Fibroblast of villous mesenchyme (primary cell): ENCODE measurements at places on chromosomes 13 and 19.
A peak's percentile ranks its signal among the peaks of the same experiment; 100 is the strongest.

- no peak for DNase-seq
Measured at GRCh38 chr13:112741835-112742570, 52.2 kb downstream of the ATP11A start.

- DNase-seq: no peak
Measured at GRCh38 chr13:44012910-44013757, 133.4 kb downstream of the LACC1 start.

DNA sequence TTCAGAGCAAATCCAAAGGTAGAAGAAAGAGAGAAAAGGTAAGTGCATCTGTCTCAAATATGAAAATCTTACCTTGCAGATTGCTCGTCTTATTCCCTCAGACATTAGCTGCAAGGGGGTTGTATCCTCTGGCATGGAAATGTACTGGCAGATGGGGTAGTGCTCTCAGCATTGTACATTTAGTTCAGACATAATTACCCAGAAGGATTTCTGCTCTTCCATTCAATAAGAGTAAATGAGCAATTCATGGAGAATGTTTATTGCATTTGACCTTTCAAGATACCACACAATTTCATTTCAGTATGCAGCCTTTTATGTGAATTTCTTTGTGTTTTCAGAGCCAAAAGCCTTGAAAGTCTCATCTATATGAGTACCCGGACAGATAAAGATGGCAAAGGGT lies 63.8 kb downstream of the SCEL start:
- DNase-seq: no peak

- peak; percentile 5 for DNase-seq
Measured at GRCh38 chr13:33872005-33872351, 54.0 kb downstream of the RFC3 start.

- peak; percentile 37 for DNase-seq
Measured at GRCh38 chr13:48656608-48657007, 2.9 kb downstream of the CYSLTR2 start.

DNA sequence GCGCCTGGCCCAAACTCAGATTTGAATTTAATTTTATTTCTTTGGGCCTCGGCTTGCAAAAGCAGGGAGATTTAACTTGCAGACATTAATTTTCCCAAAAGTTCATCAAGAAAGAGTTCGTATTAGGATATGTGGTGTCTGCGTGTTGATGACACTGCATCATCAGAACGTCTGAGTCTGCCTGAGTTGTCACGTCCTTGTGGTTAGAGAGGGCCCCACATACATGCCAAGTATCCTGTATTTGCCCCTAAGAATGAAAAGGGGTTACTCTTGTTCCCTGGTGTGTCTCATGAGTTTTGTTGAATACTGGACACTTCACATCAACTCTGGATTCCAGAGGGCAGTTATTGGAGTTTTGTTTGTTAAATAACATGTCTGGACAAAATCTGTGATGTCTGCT lies 5.6 kb upstream of the TEX29 start:
- peak; percentile 10 for DNase-seq

DNA sequence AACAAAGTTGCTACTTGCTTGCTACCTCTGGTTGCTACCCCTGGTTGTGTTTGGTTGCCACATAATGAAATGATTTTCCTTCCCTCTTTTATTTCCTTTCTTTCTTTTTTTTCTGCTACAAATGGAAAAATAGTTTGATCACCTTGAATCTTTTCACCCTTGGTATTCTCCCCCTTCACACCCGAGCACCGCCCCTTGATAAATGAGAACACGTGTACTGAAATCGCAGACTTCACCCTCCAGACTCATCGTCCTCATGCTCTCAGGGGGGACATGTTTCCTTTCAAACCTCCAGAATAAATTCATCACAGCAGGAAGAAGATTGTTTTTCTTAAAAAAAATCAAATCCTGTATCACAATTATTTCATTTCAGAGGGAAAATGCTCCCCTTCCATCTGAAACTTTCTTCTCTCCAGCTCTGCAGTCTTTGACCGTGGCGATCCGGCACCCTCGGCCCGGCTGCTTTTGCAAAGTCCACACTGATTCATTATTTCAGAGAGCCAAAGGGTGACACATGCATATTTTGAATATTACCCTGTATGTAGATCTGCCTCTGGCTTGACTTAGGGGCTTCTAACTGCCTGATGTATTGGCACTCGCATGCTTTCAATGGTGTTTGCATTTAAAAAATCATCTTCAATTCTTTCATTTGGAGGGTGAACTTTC lies 222.6 kb upstream of the MAB21L1 start:
- no peak for DNase-seq

- DNase-seq: no peak
Measured at GRCh38 chr13:27782151-27782550, 10.1 kb upstream of the GSX1 start.

- no peak for DNase-seq
Measured at GRCh38 chr13:46609726-46610125, 56.8 kb downstream of the LRCH1 start.

- no peak for DNase-seq
Measured at GRCh38 chr13:36432106-36432544, at the start of gene CCNA1. Gene CCNA1, plus strand, starts transcription at chr13:36432495. Its CDS starts 562 bp downstream, at chr13:36433057.

DNA sequence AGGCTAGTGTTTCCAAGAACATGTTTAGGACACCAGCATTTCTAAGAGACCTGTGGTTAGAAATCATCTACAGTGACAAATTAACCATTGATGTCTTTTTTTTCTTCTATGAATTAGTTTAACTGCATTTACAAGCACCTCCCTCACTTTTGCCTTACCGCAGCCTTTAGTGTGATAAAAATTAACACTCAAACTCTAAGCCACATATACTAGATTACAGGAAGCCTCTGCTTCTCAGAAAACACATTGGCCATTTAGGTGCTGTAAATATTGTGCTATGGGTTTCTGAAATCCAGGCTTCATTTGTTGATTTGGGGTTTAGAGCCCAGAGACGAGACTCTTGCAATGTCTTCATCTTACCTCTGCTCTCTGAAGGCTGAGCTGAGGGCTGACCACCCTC lies 34.6 kb upstream of the OLFM4 start:
- DNase-seq: no peak

DNA sequence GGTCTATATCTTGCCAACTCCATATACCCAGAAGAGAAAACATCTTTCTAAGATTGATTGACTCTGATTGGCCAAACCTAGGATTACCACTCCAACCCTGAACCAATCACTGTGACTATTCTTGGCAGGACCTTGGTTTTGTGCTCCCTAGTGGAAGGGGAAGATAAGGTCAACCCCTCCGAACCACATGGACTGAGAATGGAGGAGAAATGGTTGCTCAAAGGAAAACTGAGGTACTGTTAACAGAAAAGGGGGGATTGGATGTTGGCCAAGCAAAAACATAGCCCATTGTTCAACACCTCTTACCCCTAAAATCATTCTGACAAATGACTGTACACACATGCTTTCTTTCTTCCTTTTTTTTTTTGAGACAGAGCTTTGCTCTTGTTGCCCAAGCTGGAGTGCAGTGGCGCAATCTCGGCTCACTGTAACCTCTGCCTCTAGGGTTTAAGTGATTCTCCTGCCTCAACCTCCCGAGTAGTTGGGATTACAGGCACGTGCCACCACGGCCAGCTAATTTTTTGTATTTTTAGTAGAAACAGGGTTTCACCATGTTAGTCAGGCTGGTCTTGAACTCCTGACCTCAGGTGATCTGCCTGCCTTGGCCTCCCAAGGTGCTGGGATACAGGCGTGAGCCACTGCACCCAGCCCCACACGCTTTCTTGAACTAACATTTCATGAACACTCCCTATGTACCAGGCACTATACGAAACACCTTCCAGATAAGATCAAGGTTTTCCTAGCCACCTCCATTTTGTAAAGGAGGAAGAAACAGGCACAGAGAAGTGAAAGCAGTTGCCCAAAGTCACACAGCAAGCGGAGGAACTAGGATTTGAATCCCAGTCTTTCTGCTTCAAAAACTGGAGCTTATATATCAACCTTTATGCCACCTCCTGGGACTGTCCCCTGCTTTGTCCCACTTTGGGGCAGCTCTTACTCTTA lies 6.5 kb downstream of the MEIOSIN start:
- no peak for DNase-seq

- DNase-seq: peak; percentile 12
Measured at GRCh38 chr19:54431255-54431838, 16.1 kb downstream of the TTYH1 start.

DNA sequence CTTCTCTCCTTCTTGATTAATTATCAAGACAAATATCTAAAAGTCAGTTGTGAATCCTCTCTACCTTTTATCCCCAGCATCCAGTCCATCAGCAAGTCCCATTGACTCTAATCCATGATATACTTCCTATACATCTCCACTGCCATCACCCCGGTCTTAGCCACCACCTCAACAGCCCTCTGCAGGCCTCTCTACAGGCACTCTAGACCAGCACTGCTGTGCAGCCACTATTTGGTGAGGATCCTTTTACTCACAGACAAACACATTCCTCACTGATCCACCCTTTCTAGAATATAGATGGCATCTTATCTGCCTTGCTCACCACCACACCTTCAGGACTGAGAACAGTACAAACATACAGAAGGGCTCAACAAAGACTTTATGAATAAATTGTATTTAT lies 221.7 kb downstream of the RFC3 start:
- no peak for DNase-seq

- no peak for DNase-seq
Measured at GRCh38 chr19:7540761-7541474, 5.4 kb downstream of the PNPLA6 start.

GRCh38 chr19:1810439-1811160 lies 1.5 kb downstream of the ATP8B3 start:
- DNase-seq: no peak

- no peak for DNase-seq
Measured at GRCh38 chr13:35797244-35797643, 320.8 kb upstream of the MAB21L1 start.
